ENCODE measurements at places on chromosomes 7 and 10.

DNA sequence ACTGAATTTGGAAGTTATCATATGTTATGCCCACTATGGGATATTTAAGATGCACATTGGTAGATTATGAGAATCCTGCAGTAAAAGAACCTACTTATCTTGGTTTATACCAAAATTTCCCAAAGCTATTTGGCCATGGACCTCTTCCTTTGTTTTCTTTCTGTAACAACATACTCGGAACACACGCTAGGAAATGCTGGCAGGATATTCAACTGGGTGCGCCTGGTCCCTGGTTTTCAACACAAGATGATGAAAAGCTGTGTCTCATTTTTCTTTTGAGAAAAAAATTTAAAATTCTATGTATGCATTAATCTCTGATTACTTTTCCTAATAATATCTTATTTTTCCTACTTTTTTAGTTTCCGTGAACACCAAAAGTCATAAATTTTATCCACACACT lies 128.5 kb upstream of the NRP1 start:
- DNase-seq, result no peak

DNA sequence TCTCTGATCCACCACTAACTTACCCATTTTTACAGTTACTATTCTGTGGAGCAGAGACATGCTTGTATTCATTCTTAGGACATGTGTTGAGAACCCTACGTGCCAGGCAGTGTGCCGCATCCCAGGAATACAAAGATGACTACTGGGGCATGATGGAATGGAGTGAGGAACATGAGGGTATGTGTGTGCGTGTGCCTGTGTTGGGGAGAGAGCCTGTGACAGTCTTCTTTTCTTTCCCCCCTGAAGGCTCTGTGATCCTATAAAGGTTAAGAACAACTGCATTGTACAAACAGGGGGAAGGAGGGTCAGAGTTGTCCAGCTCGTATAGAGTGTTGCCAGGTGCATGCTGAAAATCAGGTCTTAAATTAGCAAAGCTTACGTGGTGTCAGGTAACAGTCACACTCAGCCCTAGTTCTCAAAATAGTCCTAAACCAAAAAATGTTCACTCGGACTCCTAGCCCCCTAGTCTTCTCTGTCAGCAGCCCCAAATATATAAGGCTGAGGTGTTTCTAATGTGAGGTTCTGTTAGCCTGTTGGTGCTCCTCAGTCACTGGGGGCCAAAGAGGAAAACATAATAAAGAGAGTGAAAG lies 161.9 kb downstream of the CELF2 start:
- DNase-seq, result peak; percentile 71

DNA sequence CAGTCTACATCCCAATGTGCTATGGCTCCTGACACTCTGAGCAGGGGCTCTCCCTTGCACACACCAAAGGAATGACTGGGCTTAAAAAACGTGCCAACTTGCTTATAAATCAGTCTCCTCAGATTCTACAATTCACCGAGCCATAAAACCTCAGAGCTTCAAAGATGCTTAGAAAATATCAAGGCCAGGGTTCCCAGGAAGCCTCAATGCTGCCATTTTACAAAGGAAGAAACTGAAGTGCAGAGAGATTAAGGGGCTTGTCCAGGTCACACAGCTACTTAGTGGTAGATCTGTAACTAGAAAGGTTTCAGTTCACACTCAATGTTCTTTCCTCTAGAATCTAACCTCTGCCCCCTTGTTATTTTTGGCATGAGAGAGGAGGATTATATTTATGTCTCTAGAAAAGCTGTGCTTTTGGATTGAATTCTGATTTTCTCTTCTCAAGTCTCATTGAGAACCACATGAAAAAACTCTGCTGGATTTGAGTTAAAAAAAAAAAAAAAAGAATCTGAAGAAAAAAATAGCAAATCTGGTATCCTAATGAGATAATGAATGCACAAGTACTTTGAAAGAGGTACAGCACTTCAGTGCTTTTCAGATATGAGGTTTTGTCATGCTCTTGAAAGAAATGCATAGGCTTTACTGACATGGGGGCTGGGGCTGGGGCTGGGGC lies 22.3 kb upstream of the TSPAN33 start:
- DNase-seq, result no peak

GRCh38 chr7:38424750-38425463 lies 151.5 kb upstream of the TARP start:
- DNase-seq, result no peak

Measured in activated CD4-positive, alpha-beta T cell treated with anti-CD3 and anti-CD28 coated beads, Interleukin-2, amount 10 ng/mL, durations not matched to agents 24 days and 14 days (primary cell).